Mesothelial cell of epicardium (in vitro differentiated cells): ENCODE measurements at places on chromosomes 5 and 9.
A peak's percentile ranks its signal among the peaks of the same experiment; 100 is the strongest.

- H3K27me3 ChIP-seq = peaks cover 16% of the 10 kb centered on the region
- no peak for DNase-seq
- no peaks in the 10 kb centered on the region for H3K4me1 ChIP-seq
- no peaks in the 10 kb centered on the region for H3K36me3 ChIP-seq
Observed at GRCh38 chr9:93297659-93298497, 113.9 kb downstream of the WNK2 start.

- no peaks in the 10 kb centered on the region for H3K27me3 ChIP-seq
- H3K27ac ChIP-seq = peak overlapping the region; percentile 81
- peaks cover 24% of the 10 kb centered on the region for H3K4me1 ChIP-seq
- H3K36me3 ChIP-seq = peaks cover 13% of the 10 kb centered on the region
- H3K4me3 ChIP-seq = peak overlapping the region; percentile 78
- no peak for DNase-seq
Observed at GRCh38 chr5:170860818-170861666, 776 bp upstream of the RANBP17 start.

- H3K4me1 ChIP-seq = peaks cover 40% of the 10 kb centered on the region
- H3K36me3 ChIP-seq = peaks cover 1% of the 10 kb centered on the region
- no peak for DNase-seq
- H3K27me3 ChIP-seq = no peaks in the 10 kb centered on the region
Observed at GRCh38 chr5:39670391-39670790, 245.6 kb upstream of the DAB2 start.

GRCh38 chr9:134294153-134295071 is 31.8 kb upstream of the RXRA start:
- no peak for DNase-seq
- no peak overlapping the region for H3K4me3 ChIP-seq
- peaks cover 44% of the 10 kb centered on the region for H3K27me3 ChIP-seq
- H3K27ac ChIP-seq = no peak overlapping the region
- no peaks in the 10 kb centered on the region for H3K36me3 ChIP-seq
